ENCODE measurements at places on chromosomes 11 and 22. TPM values are rescaled to one million over a fixed set of nuclear protein-coding genes. Genes with fewer than 3 reads are reported as not detected.
A peak's percentile ranks its signal among the peaks of the same experiment; 100 is the strongest.

- DNase-seq = no peak
Observed at GRCh38 chr11:116281173-116282160, 491.3 kb downstream of the BUD13 start.

LAYN gene
- 8.4 TPM for polyA plus RNA-seq

DCDC1 gene
- polyA plus RNA-seq = 0.42 TPM

DNA sequence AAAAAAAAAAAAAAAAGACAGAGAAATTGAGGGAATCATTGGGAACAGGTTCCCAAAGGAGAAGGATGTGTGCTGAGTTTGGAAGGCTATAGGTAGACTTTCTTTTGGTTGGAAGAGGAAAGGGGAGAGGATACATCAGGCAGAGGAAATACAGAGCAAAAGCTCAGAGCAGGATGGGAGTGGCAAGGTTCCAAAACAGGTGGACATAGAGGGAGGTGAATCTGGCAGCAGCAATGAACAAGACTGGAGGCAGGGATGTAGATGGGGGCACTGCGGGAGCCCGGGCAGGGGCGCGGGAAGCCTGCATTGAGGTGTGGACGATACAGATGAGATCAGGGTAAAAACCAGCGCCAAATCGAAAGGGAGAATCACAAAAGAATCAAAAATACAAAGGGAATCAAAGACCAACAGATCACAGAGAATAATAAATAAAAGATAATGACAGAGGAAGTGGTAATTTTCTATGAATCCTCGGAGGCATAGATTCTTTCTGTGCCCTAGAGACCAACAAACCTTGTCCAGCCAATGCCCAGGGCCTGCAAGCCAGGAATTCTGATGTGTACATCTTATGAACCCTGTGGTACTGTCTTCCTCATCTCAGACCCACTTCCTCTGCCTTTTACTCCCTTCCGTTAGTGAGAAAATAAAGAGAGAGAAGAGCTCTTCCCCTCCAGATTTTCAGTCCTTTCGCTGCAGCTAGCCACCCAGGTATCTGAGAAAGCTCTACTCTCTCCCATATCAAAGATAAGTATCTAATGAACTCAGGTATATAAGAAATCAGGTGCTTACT is 70.3 kb downstream of the SLC1A2 start:
- no peak for DNase-seq

- DNase-seq = no peak
Observed at GRCh38 chr11:96090711-96091110, 166.8 kb upstream of the MTMR2 start.

RAC2 gene
- polyA plus RNA-seq = 5.7 TPM

HEPN1 gene
- not detected for polyA plus RNA-seq

USP2 gene
- 66.0 TPM for polyA plus RNA-seq

DNA sequence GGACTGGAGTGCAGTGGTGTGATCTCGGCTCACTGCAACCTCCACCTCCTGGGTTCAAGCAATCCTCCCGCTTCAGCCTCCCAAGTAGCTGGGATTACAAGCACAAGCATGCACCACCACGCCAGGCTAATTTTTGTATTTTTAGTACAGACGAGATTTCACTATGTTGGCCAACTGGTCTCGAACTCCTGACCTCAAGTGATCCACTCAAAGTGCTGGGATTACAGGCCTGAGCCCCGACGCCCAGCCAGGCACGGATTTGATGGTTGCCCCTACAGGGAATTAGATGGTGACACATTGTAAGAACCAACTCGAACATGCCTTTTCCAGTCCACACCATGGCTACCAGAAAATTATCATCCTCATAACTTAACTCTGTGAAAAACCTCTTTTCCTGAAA is 26.8 kb upstream of the RTL6 start:
- DNase-seq = no peak

DNA sequence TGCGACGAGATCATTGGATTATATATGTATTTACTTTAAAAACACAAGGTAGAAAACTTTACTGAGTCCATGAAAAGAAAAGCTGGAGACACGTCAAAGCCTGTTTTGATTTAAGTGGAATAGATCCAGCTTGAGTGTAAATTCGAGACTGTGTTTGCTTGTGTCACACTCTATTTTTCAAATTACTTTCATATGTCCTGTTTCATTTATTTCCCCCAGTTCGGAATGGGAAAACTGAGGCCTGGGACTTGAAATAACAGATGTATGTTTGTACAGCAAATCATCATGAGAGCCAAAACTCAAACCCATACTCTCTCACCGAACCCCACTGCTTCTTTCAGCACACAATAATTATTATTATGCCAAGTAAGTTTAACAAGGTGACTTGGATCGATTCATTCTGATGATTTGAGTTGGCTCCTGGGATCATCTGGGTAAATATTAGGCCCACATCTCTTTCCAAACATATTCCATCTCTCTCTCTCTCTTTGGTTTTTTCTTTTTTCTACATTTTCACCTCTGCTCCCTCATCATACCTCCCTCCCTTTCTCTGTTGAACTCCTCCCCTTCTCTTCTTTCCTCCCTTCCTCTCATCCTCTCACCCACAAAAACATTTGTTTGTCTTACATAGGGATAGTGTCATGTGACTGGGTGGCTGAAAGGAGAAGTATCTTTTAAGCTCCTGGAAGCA is 21.2 kb downstream of the FZD4 start:
- DNase-seq = no peak

GRCh38 chr11:99325847-99326246 is 305.1 kb downstream of the CNTN5 start:
- DNase-seq = peak; percentile 10

- peak; percentile 40 for DNase-seq
Observed at GRCh38 chr11:116379185-116379828, 393.5 kb downstream of the BUD13 start.

DNA sequence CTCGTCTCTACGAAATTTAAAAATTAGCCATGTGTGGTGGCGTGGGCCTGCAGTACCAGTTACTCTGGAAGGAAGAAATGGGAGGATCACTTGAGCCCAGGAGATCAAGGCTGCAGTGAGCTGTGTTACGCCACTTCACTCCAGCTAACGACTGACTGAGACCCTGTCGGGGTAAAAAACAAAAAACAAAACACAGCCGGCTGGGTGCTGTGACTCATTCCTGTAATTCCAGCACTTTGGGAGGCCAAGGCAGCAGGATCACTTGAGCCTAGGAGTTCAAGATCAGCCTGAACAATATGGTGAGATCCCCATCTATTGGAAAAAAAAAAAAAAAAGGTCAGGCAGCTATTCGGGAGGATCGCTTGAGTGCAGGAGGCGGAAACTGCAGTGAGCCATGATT is 2.4 kb downstream of the PAFAH1B2 start:
- DNase-seq = no peak

MTFP1 gene
- 5.1 TPM for polyA plus RNA-seq

DNA sequence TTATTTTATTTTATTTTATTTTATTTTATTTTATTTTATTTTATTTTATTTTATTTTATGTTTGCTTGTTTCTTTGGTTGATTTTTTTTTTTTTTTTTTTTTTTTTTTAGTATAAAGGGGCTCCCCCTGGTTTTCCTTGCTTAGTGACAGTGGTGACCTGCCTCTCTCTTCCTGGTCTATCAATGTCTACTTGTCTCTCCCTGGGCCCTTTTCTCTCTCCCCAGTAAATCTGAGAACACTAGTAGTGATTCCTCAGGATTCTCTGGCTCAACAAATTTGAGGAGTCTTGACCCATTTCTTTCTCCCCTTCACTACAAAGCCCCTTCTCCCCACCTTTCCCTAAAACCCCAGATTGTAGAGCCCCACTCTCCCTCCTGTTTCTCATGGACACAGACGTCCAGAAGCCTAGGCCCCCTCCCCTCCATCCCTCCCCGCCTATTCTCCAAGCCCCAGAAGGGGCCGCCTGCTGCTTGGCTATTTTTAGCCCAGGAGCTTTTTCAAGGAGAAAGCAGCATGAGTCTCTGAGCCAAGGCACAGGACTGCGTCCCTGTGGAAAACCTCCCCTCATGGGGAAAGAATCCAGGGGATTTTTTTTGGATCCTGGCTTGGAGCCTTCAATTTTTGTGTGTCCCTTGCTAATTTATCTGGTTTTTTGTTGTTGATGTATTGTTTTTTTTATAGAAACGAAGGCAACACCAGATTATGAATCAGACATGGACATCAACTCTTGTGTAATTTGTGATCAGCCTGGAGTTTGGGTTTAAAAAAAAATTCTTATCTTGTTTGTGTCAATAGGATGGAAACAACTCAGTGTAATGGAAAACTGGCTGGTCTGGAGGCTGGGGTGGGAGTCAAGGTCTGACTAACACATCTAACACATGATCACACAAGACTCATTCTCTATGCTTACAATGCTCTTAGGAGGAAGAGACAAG is 17.5 kb upstream of the ACCSL start:
- DNase-seq = peak; percentile 47

GRCh38 chr11:32888805-32889204 is 3.8 kb upstream of the QSER1 start:
- no peak for DNase-seq

GRCh38 chr22:24060375-24060788 is 49.3 kb downstream of the CABIN1 start:
- DNase-seq = no peak

OR5A2 gene
- polyA plus RNA-seq = not detected

DNA sequence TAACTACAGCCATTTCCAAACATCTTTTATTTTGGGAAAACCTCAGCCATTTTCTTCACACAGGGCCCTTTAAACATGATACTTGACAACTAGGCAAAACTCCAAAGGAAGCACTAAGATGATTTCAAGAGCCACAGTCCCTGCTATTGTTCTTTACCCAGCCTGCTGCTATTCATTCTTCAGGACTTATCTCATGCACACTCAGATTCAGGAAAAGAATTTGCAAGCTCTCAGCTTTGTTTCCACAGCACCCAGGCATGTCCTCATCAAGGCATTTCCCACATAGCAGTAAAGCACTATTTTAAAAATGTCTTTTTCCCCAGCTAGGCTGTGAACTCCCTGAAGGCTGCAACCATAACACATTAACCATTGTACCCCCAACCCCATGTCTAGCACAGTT is 609.3 kb upstream of the CCDC90B start:
- no peak for DNase-seq

UBE2L6 gene
- 27.4 TPM for polyA plus RNA-seq

- no peak for DNase-seq
Observed at GRCh38 chr11:28049338-28050216, 58.4 kb downstream of the KIF18A start.

- DNase-seq = peak; percentile 37
Observed at GRCh38 chr11:33690290-33691065, 10.1 kb downstream of the C11orf91 start.

- DNase-seq = no peak
Observed at GRCh38 chr11:848380-848931, 5.8 kb downstream of the TSPAN4 start.

VPREB3 gene
- polyA plus RNA-seq = 1.3 TPM

PNPLA3 gene
- polyA plus RNA-seq = 0.55 TPM

GRCh38 chr22:35739076-35739930 is 21.6 kb downstream of the APOL5 start:
- peak; percentile 33 for DNase-seq

GRCh38 chr11:130915603-130916237 is 559 bp downstream of the SNX19 start:
- DNase-seq = no peak

GRCh38 chr11:115920092-115920461 is 415.9 kb upstream of the CADM1 start:
- DNase-seq = no peak

SLC6A5 gene
- polyA plus RNA-seq = 0.06 TPM

GRCh38 chr11:122398167-122398566 is 257.4 kb upstream of the UBASH3B start:
- DNase-seq = no peak

- no peak for DNase-seq
Observed at GRCh38 chr22:35375031-35375430, 5.9 kb upstream of the HMOX1 start.

OR52H1 gene
- polyA plus RNA-seq = not detected

DNA sequence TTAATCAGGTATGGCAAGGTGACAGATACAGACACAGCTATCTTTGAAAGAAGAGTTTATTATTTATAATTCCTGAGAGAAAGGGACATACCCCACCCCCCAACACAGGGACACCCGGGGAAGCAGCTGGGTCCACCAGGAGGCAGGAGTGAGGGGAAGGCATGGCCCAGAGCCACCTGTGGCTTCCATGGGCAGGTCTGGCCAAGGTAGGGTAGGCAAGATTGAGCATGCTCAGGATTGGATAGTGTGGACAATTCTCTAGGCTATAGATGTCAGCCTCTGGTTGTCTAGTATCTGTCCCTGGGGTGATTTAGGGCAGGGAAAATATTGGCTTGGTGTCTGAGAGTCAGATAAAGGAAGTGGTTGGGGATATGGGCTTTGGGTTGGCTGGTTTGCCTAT is 27.5 kb upstream of the SMIM35 start:
- no peak for DNase-seq

DNA sequence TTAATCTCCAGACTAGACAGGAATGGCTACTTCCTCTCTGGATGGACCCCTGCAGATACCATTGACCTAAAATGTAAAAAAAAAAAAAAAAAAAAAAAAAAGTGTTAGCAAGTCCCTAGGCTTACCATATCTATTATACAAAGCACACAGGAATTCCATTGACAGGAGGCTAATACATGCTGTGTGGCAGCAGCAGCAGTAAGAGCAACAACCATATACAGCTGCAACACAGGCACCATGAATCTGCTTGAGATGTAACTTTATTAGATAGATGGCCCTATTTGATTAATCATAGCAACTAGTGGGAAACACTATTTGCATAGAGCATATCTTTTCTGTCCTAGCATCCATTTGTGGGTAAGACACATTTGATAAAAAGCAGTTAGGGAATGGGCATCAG is 1447.1 kb downstream of the FAM181B start:
- no peak for DNase-seq

DNA sequence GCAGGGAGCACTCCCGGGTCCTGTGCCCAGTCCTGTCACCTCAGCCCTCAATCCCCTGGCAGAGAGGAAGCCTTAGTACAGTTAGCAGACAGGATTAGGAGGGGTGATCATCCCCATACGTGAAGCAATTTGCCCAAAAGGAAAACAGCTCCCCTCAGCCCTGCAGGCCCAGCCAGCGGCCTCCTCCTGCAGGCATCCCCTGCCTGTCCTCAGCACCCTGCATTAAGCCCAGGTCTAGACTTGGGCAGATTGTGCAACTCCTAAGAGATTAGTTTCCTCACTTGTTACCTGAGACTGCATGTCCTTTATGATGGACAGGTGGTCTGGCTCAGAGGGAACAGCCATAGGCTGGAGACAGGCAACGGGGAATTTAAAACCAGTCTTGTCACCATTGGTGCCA is 95.5 kb upstream of the TMEM45B start:
- DNase-seq = no peak
